ENCODE measurements at places on chromosomes 2 and 18.
A peak's percentile ranks its signal among the peaks of the same experiment; 100 is the strongest.

- DNase-seq, result no peak
Observed at GRCh38 chr2:149686136-149687051, 98.8 kb upstream of the MMADHC start.

DNA sequence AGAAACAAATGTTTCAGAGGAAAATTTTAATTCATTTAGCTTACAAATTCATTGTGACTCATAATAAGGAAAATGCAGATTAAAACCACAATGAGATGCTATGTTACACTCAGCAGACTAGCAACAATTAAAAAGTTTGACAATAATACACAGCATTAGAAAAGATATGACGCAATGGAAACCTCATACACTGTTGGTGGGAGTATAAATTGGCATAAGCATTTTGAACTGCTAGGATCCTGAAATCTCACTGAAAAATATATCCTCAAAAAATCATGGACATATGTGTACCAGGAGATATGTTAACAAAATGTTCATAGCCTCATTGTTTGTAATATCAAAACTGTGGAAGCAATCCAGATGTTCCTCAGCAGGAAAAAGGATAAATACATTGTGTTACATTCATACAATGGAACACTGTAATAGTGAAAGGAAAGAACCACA lies 13.7 kb downstream of the CALCRL start:
- DNase-seq, result no peak

DNA sequence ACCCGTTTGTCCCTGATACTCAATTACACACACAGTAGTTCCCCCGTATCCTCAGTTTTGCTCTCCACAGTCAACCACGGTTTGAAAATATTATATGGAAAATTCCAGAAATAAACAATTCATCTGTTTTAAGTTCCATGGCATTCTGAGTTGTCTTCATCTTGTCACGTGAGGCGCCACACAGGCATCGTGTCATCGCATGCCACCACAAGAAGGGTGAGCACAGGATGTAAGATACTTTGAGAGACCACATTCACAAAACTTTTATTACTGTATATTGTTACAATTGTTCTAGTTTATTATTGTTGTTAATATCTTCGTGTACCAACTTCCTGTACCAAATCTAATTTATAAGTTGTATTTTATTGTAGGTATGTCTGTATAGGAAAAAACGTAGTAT lies 17.7 kb downstream of the ADNP2 start:
- DNase-seq, result no peak

- DNase-seq, result no peak
Observed at GRCh38 chr2:15069149-15069548, 436.6 kb downstream of the LRATD1 start.

DNA sequence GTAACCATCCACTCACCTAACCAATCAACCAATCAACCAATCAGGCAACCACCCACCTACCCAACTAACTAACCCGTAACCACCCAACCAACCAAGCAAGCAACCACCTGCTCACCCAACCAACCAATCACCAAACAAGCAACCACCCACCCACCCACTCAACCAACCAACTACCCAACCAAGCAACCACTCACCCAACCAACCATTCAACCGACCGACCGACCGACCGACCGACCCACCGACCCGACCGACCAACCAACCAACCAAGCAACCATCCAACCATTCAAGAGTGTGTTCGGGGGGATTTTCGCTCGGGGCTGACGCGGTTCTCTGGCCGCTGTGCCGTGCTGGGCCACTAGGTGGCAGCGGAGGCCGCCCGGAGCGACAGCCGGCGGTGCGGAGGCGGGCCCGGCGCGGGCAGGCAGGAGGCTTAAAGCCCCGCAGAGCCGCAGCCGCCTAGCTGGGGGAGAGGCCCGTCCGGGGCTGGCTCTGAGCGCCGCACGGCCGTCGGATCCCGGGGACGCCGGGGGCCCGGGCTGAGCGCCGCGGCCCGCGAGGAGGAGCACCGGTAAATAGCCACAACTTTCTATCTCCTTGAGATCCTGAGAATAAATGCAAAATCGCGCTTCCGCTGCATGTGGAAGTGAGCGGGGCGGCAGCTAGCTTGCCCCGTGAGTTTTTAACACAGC lies at the start of gene MC5R:
Gene MC5R, plus strand, starts transcription at position 443 of the 689 bp plus-strand sequence. CDS start 1,617 bp downstream, outside the sequence.
- peak; percentile 94 for DNase-seq

DNA sequence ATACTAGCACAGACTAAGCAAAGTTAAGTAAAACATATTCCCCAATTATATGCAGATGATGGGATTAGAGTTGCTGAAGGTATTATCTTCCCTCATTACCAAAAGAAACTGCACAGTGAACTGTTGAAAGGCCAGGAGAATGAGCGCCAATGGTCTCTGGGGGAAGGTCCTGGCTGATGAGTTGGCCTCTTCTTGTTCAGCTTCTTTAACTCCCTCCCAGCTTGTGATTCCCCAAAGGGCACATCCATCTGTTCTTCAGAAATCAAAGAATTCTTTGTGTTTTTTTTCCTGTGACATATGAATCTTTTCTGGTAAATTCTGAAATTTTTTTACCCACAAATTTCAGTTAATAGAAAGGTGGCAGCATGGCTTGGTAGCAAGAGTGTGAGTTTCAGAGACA lies 667.6 kb downstream of the CNTNAP5 start:
- no peak for DNase-seq

- no peak for DNase-seq
Observed at GRCh38 chr18:65788373-65788772, 37.6 kb downstream of the CDH7 start.

All from GM13976 (cell line).